ENCODE measurements at places on chromosomes 2 and 18.

GRCh38 chr2:115443539-115444185 lies 1001.2 kb downstream of the DPP10 start:
- DNase-seq = no peak

GRCh38 chr18:332007-332406 lies 64.2 kb upstream of the THOC1 start:
- no peak for DNase-seq

DNA sequence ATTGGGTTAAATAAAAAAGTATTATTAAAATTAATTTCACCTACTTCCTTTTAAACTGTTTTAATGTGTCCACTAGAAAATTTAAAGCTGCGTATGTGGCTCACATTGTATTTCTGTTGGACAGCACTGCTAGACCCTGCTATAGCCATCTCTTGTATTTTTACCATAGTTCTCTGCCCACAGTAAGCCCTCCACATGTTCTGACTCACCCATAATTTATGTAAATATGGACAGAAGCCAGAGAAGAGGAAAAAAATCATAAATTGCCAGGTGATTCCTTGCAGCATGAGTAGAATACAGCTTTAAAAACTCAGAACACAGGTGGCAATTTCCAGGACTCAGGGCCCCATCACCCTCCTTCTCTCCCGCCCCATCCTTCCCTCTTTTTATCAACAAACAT lies 142.4 kb upstream of the MEX3C start:
- peak; percentile 22 for DNase-seq

DNA sequence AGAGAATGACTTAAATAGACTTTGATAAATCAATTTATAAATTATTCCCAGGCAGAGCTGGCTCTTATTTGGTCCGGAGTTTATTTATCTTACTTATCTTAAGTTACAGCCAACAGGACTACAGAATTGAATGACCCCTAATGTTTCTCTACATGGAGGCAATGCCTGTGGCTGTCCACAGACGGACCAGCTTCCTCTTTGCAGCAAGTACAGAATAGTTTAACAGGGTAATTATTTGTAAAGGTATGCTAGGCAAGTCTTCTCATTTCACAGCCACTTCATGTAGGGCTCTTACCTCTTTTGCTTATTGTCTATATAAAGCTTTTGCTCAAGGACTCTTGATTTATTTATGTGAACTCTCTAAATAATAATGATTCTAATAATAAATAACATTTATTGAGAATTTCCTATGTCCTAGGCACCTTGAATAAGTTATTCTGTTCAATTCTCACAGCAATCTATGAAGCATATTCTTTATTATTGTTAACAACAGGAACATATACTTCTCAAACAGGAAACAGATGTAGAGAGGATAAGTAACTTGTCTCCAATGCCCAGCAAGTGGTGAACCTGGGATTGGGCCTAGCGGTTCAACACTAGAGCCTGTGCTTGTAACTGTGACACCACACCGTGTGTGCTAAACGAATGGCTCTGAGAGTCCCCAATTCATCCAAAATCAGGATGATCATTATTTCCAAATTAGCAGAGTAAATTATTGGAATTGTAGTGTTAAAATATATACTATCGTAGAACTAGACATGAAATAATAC lies 58.8 kb upstream of the NXPH2 start:
- DNase-seq = no peak

DNA sequence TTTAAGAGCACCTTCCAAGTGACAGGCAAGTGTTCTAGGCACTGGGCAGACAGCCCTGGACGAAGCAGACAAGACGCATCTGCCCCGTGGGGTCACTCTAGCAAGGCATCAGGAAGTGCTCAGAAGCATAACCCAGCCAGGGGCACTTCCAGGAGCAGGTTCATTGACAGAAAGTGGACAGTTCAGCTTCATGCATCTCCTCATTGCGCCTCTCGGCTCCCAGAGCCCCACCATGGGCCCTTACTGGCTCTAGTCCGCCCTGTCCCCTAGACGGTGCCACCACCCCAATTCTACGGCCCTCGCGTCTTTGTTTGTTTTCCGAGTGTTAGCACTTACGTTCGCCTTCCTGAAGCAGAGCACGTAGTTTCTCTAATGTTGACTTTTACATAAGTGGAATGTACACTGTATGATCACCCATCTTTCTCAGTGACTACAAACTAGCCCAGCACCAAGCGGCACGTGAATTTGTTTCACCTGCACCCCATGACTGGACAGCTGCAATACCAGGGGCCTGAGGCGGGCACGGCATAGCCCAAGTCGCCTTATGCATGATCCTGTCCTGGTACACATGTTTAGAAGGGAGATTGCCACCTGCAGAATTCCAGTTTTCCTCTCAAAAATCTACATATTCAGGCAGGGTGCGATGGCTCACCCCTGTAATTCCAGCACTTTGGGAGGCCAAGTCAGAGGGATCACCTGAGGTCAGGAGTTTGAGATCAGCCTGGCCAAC lies 33.2 kb downstream of the SNED1 start:
- no peak for DNase-seq

- DNase-seq = peak; percentile 67
These were observed 57.8 kb upstream of the RGPD5 start for GRCh38 chr2:109736177-109736827.

GRCh38 chr2:98691303-98691702 lies 39.6 kb downstream of the MGAT4A start:
- DNase-seq = peak; percentile 9

- DNase-seq = no peak
These were observed 46.8 kb upstream of the CDH7 start for GRCh38 chr18:65704046-65704445.

DNA sequence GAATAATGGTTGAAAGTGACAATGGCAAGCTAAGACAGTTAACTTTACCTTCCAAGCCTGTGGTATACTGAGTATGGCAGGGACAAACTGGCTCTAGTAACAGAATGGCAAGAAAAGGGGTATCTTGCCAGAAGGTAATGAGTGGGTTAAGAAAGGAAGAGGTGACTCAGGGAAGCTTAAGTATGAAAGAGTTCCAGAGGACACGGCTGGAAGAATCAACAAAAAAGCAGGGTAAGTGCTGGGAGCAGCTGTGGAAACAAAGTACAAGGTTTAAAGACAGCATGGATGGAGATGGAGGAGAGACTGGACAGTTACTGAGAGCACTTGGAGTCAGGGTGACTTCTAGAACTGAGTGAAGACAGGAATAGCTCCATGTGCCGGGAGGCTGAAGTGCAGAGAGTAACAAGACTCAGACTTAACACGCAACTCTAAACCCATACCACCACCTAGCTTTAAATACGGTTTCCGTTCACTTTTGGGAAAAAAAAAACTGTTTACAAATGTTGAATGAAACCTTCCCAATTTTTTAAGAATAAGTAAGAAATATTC lies 69.0 kb downstream of the REV1 start:
- peak; percentile 21 for DNase-seq

GRCh38 chr18:37710726-37711125 lies 145.1 kb upstream of the CELF4 start:
- DNase-seq = no peak

- peak; percentile 49 for DNase-seq
These were observed 587.7 kb downstream of the CPS1 start for GRCh38 chr2:211144078-211144477.

DNA sequence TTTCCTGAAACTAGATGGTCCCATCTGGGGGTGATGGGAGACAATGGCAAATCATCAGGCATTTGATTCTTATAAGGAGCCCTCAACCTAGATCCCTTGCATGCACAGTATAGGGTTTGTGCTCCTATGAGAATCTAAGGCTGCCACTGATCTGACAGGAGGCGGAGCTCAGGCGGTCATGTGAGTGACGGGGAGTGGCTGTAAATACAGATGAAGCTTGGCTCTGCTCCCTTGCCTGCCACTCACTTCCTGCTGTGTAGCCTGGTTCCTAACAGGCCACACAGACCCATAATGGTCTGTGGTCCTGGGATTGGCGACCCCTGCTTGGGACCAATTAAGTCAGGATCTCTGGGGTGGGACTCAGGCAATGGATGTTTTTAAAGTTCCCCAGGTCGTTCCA lies 293.4 kb downstream of the ZNF521 start:
- no peak for DNase-seq

GRCh38 chr2:25330273-25330672 lies 11.5 kb downstream of the DNMT3A start:
- DNase-seq = no peak

GRCh38 chr18:63784787-63785452 lies 9.7 kb downstream of the SERPINB7 start:
- no peak for DNase-seq

DNA sequence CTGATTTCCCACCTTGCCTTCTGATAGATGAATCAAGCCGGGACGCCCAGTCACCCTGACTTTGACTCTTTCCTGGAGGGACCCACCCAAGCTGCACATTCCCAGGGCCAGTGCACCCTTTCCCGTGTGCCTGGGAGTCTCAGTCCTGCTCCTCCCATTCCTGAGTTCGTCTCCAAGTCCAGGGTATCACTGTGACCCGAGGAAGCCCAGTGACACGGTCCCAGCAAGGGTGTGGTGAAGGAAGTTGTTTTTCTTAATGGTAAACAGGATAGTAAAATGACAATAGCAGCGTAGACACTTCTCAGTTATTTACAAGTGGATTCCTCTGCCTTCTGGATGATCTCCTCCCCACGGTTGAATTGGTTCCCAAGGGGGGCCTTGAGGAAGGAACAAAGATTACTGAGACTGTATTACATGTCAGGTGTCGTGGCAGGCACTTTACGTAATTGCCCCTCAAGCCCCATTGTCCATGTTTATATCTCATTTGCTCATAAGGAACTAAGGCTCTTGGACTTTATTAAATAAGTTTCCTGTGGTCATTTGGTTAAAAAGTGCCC lies 123.3 kb downstream of the PRKCE start:
- no peak for DNase-seq

- DNase-seq = no peak
These were observed 4.7 kb downstream of the NRP2 start for GRCh38 chr2:205686783-205687640.

DNA sequence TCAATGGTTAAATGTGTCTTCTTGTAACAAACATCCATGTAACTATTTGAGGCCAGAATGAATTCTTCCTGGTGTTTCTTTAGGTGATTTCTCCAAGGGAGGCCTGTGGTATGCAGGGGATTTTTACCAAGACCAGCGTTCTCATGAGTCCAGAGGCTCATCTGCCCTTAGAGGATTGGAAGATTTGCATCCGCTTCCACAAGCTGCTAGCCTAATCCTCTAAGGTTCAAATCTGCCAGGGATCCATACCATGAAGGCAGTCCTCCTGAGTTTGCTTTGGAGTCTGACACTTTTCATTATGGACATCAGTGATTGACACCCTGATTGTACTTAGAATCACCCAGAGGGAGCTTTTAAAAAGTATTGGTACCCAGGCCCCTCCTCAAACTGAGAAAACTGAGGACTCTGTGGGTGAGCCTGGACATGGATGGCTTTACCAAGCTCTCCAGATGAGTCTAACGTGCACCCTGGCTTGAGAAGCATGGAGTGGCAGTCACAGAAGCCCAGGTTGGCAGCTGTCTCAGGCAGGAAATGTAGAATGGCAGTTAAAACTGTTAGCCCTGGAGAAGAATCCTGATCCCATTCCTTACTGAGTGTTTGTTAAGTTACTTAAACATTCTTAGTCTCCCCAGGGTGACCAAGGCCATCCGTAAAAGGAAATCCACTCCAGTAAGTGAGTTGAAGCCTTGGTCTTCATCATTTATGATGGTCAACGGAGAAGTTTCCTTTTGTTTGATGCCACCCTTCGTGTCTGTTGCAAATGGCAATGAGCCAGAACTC lies 95.3 kb upstream of the RMDN2 start:
- no peak for DNase-seq

- no peak for DNase-seq
These were observed 1.7 kb upstream of the RPE start for GRCh38 chr2:210000464-210001324.

GRCh38 chr2:187390891-187391290 lies 57.2 kb downstream of the CALCRL start:
- DNase-seq = peak; percentile 92

DNA sequence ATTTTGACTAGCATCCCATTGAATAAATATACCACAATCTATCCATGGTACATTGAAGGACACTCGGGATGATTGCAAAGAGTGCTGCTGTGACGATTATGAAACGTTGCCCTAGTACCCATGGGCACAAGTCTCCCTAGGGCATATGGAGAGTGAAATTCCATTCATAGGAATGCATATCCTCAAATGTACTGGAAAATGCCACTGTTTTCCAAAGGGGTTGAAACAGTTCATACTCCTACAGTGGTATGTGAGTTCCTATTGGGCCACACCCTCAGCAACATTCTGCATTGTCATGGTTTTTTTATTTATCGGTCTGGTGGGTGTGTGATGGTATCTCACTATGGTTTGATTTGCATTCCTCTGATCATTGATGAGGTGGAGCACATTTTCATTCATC lies 130.6 kb downstream of the TWIST2 start:
- peak; percentile 12 for DNase-seq

DNA sequence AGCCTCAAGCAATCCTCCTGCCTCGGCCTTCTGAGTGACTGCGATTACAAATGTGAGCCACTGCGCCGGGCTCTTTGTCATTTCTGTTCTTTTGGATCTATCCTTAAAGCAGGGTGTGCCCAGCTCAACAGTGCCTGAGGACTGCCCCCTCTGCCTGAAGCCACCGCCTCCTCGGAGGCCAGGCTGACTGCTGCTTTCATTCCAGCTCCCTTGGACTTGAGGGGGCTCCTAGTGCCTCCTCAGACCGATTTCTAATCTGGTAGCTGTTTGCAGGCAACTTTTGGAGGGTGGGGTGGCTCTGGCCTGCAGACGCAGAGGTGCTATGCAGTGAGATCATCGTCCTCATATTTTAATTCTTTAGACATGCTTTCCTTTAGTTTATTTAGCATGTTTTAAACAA lies 35.9 kb upstream of the KLF11 start:
- no peak for DNase-seq

DNA sequence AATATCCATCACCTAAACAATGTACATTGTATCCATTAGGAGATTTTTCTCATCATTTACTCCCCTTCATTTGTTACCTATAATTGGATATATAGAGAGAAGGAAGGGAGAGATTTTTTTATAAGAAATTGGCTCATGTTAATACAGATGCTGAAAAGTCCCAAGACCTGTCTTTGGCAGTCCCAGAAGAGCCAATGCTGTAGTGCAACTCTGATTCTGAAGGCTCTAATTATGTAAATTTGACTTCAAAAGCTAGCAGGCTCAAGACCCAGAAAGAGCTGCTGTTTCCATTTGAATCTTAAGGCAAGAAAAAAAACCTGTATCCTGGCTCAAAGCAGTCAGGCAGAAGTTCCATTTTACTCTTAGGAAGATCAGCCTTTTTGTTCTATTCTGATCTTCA lies 1245.5 kb upstream of the FAM98A start:
- DNase-seq = no peak

GRCh38 chr2:172763079-172763478 lies 27.4 kb downstream of the RAPGEF4 start:
- DNase-seq = no peak

GRCh38 chr2:42648796-42649195 lies 80.4 kb downstream of the MTA3 start:
- DNase-seq = no peak

GRCh38 chr2:100250645-100251044 lies 71.7 kb downstream of the LONRF2 start:
- no peak for DNase-seq

DNA sequence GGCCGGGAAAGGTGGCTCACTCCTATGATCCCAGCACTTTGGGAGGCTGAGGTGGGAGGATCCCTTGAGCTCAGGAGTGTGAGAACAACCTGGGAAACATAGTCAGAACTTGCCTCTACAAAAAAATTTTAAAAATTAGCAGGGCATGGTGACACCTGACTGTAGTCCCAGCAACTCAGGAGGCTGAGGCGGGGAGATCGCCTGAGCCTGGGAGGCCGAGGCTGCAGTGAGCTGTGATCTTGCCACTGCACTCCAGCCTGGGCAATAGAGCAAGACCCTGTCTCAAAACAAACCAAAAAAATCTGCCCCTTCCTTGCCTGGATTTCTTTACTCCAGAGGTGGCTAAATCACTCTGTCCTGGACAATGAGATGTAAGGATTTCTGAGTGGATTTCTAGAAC lies 197.7 kb downstream of the NRP2 start:
- no peak for DNase-seq
